T-helper 1 cell (primary cell): ENCODE measurements at places on chromosomes 2 and 18.
A peak's percentile ranks its signal among the peaks of the same experiment; 100 is the strongest.

- DNase-seq, result peak; percentile 40
Measured at GRCh38 chr2:28327956-28328922, 64.4 kb upstream of the FOSL2 start.

- no peak for DNase-seq
Measured at GRCh38 chr2:119860924-119861323, 101.2 kb downstream of the PTPN4 start.

DNA sequence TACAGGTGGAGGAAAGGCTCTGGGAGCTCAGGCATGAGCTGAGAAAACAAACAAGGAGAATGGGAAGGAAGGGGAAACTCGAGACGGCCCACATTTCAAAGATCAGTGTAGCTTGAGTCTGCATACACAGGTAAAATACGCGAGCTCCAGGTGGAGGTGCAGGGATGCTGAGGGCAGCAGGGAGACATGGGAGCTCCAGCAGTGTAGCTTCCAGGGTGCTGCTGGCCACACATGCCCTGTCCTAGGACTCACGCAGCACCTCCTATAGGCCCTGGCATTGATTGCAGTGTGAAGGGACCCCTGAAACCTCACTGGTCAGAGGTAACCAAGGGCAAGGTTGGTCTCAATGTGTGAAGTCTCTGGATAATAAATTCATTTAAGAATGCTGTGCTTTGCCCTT lies 362.8 kb upstream of the HS6ST1 start:
- DNase-seq, result no peak

- DNase-seq, result no peak
Measured at GRCh38 chr2:177617849-177618248, 225.3 kb downstream of the AGPS start.

DNA sequence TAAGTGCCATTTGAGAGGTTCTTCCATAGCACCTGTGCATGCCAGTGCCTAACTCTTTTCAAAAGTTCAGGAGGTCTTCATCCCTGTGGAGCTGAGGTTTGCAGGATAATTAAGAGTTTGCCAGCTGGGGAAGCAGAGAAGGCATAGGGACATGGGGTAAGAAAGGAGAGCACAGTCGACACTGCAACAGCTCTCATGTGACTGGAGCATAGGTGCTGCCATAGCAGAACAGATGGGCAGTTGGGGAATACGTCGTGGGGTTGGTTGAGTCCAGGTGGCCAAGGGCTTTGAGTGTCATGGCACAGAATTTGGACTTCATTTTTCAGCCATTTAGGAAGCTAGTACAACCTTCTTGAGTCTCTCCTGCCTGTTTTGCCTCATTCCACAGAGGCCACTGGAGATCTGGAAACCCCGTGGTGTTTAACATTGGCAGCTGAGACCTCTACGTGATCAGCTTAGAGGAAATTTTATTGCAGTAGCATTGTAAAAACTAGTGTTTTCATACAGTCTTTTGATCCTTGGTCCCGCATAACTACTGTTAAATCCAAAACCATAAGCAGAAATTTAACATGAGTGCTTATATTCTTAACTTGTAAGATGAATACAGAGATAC lies 65.1 kb downstream of the CRIM1 start:
- no peak for DNase-seq

GRCh38 chr2:112688086-112688880 lies 32.5 kb upstream of the NT5DC4 start:
- DNase-seq, result no peak

GRCh38 chr18:74582642-74583041 lies 15.0 kb upstream of the ZNF407 start:
- DNase-seq, result no peak

- DNase-seq, result no peak
Measured at GRCh38 chr2:178403671-178404306, 47.2 kb downstream of the PRKRA start.

DNA sequence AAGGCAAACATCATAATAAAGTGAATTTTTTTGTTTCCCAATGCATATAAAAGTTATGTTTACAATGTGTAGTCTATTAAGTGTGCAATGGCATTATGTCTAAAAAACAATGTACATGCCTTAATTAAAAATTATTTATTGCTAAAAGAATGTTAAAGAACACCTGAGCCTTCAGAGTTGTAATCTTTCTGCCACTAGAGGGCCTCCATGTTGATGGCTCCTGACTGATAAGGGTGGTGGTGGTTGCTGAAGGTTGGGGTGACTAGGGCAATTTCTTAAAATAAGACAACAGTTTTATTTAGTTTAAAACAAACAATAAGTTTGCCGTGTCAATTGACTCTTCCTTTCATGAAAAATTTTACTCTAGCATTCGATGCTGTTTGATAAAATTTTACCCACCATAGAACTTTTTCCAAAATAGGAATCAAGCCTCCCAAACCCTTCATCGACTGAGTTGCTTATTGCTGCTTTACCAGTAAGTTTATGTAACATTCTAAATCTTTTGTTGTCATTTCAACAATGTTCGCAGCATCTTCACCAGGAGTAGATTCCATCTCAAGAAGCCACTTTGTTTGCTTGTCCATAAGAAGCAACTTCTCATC lies 32.3 kb downstream of the MAP3K2 start:
- no peak for DNase-seq

DNA sequence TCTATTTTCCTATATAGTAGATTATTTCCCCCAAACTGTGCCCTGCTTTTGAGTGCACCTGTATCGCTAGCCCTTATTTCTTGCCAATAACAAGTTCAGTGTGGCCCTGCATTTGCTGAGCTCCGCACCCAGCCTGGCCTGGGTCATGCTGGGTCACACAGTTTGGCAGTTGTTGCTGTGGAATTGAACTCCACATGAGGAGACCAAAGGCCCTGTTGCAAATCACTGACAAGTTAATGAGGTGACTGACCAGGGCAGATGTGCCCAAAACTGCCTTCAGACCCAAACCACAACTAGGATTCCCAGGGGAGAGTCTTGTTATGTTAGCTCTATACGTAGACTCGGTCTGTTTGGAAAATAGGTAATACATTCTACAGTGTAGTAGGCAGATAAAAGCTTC lies 31.0 kb downstream of the COL4A4 start:
- DNase-seq, result no peak

DNA sequence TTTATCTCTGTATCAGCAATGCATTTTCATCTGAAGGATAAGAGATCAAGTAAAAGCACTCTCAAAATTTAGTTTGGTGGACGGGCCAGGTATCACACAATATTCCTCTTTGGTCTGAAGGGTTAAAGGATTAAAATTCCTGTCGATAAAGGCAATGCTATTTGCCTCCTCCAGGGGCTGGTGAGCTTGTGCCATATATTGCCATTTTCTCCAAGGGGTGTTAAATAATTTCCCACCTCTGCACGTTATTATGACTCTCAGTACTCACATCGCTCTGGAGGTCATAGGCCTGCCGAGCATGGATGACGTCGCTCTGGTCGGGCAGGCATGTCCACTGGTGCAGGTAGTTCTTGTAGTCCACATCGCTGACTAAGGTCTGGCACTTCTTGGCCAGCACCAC lies 94.2 kb downstream of the NEB start:
- DNase-seq, result no peak

DNA sequence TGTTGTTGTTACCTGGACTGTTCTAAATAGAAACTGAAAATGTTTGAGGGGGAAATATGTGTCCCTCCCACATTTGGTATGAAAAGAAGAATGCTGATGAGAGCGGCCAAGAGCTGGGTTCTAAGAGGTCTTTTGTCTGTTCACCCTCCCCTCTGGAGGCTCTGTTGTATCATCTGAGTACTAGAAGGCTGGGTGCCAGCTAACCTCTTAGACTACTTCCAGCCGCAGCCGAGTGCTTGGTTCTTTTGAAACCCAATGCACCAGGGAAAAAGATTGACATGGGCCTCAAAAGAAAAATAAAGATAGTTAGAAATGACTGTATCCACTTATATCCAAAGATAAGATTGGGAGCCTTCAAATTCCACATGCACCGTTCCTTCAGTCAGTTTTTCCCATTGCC lies 255.9 kb downstream of the TXNL1 start:
- DNase-seq, result no peak

DNA sequence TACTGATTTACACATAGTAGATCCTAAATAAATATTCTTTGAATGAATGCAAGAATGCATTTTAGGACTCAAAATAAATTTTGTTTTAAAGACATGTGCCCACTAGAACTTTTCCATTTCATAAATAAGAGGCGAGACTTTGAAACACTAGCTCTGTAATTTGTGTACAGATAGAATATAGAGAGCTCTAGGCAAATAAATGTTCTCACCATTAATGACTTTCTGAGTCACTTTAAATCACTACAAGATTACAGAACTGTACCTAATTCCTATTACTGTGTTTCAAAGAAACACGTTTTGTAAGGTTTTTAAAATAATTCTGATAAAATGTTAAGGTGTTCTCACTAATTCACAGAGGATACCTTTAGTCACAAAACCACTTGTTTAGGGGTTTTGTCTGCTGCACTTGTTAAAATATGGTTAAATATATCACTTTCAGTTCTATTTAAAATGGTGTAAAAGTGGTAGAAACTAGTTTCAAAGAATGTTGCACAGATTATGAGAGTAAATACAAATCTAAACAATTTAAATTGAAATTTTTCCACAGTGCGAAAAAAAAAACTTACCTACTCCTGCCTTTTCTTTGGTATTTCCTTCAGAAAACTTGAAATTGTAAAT lies 158.7 kb upstream of the ZC3H15 start:
- DNase-seq, result no peak

DNA sequence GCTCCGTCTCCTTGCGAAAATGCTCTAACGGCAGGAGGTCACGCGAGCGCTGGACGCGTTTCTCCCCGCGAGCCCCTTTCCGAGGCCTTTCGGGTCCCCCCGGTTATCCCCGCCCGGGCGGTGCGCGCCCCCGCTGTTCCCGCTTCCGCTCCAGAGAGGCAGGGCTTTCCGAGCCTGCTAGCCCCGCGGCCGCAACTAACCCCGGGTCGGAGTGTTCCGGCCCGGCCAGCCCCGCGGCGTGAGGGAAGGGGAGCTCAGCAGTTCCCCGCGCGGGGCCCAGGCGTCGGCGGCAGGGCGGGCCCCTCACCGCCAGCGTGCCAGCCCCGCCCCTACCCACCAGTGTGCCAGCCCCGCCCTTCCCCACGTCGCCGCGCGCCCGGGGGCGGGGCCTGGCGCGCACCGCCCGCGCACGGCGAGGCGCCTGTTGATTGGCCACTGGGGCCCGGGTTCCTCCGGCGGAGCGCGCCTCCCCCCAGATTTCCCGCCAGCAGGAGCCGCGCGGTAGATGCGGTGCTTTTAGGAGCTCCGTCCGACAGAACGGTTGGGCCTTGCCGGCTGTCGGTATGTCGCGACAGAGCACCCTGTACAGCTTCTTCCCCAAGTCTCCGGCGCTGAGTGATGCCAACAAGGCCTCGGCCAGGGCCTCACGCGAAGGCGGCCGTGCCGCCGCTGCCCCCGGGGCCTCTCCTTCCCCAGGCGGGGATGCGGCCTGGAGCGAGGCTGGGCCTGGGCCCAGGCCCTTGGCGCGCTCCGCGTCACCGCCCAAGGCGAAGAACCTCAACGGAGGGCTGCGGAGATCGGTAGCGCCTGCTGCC lies at the start of gene MSH6:
Gene MSH6 (plus strand): TSS at position 475 of the 815 bp plus-strand sequence. CDS start 89 bp downstream, at position 564.
- DNase-seq, result peak; percentile 82

DNA sequence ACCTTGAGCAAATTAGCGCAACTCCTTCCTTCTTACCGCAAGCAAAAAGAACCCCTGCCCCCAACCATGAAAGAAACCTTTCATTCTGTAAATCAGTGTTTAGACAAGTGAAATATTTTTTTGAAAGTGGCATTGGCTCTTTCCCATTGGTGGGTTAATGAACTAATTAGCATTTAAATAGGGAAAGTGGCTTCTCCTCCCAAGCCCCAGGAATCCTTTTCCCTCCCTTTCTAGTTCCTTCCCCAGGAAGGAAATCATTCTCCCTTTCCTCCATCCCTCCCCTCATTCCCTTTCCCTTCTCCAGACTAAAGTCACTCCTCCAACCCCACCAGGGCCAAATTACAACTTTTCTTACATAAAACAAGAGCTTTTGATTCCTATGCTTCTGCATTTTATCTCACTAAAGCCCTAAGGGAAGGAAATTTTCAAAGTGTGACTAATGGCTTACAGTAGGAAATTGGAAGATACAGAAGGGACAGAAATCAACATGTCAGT lies 22.9 kb upstream of the TYMS start:
- DNase-seq, result no peak

- no peak for DNase-seq
Measured at GRCh38 chr18:10318691-10318970, 135.8 kb upstream of the APCDD1 start.

GRCh38 chr2:36469710-36470109 lies 114.1 kb downstream of the CRIM1 start:
- DNase-seq, result no peak

DNA sequence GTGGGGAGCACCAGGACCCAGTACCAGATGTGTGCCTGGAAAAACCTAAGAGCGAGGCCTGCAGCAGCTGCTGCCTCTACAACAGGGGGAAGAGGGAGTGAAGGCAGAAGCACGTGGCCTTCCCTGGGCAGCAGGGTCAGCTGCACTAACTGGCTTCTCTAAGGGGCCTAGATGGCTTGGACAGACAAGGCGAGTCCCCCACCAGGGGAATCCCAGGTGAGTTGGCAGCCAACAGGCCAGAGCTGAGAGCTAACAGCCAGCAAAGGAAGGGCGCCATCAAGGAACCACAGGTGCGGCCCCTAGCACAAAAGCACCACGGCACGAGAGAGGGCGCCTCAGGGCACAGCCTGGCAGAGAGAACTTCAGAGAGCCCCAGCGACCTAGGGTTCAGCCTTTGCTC lies 19.8 kb upstream of the MAL start:
- no peak for DNase-seq

GRCh38 chr2:130871843-130872740 lies 35.4 kb downstream of the ARHGEF4 start:
- no peak for DNase-seq

DNA sequence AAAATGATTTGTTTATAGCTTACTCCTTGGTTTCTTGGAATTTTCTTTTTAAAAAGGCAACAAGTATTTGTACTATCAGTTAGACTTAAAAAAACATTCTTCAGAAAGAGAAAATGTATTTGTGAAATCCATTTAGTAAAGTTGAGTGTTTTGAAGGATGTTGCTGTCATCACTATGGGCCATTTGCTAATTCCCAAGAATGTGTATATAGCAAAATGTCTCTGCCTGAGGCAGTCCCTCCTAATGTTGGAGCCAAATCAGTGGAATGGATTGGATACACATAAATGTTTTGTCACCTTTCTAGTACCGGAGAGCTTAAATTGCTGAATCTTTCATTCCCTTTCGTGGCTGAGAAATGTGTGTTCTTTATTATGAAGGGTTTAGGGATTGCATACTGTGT lies 890.2 kb upstream of the ZEB2 start:
- no peak for DNase-seq

DNA sequence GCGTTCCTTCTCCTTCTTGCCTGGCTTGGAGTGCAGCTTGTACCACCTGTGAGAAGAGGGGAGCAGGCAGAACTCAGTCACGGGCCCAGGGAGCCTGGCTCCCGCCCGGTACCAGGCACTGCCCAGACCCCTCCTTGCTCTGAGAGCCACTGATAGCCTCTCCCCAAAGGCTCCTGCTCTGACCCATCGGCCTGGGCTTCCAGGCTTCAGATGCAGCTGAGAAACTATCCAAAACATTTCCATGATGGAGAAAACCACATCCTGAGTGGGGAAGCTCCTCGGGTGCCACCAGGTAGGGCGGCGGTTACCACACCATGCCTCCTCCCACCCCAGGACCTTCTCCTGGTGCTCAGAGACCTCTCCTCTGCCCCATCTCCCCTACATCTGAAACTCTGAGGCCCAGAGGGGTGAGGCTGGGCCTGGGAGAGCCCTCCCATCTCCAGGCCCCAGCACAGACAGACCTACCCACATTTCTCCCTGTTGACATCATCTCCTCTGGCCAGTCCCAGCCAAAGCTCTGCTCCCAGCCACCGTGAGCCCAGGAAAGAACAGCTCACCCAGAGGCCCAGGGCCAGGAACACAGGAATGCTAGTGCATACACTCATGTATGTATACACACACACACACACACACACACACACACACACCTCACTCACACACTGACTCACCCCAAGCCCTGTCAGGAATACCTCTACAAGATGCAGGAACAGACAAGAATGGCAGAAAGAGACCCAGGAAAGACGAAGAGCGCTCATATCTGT lies 17.9 kb upstream of the SFXN5 start:
- DNase-seq, result no peak
